ENCODE measurements at places on chromosomes 6 and 20.

GRCh38 chr20:59949911-59950310 is 8.3 kb upstream of the CDH26 start:
- DNase-seq, result no peak

- DNase-seq, result no peak
These were observed 1.3 kb downstream of the CBLN4 start for GRCh38 chr20:56004007-56004406.

GRCh38 chr6:4635666-4636065 is 140.5 kb upstream of the CDYL start:
- DNase-seq, result no peak

- DNase-seq, result peak; percentile 47
These were observed 62.1 kb upstream of the RAB32 start for GRCh38 chr6:146481527-146481926.

Measured in foreskin melanocyte (primary cell).